GM23338 (cell line): ENCODE measurements at places on chromosomes 7 and 10.

DNA sequence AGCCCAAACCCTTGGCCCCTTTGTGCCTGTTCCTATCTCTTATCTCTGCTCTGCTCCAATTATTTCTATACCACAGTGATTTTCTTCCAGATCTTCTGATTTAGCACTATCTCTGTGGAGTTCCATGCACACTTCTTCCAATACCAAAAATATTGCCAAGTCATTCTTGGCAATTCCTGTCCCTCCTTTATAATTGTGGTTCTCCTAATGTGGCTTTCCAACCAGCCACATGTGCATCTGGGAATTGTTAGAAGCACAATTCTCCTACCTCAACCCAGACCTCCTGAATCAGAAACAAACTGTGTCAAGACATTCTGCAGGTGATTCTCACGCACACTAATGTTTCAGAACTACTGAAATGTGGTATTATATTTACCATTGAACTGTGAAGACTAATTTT lies 447.8 kb upstream of the IGFBP3 start:
- no peak for DNase-seq

DNA sequence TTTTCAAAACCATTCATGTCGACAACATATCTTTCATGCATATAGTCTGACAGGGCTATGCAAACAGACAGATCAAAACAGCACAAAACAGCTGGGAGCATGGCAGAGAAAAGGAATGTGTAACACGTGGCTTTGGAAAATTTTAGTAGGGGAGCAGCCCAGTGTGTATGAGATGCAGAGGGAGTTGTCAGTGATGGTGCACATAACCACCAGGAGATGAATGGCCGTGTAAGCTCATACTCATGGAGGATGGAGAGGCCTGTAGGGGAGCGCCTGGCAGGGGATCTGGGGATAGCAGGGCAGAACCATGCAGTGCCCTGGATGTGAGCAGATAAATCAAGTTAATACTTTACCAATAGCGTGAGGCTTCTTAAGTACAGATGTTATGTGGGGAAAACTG lies 45.7 kb downstream of the RHOBTB1 start:
- no peak for DNase-seq

- DNase-seq: no peak
Measured at GRCh38 chr10:7338469-7338868, 72.4 kb downstream of the SFMBT2 start.

GRCh38 chr7:47332681-47333553 lies 249.0 kb downstream of the TNS3 start:
- no peak for DNase-seq

DNA sequence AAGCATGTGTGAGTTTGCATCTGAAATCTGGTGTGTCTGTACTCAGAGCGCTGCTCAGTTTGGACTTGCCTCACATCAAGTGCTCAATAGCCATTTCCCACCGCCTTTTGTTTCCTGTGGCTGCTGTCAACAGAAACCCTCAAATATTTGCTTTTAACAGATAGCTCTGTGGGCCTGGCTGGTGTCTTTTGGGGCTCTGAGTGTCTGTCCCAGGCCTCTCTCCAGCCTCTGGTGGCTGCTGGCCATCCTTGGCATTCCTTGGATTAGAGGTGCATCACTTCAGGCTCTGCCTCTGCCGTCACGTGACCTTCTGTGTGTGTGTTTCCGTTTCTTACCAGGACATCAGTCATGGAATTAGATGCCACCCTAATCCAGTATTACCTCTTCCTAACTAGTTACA lies 9.3 kb downstream of the YKT6 start:
- no peak for DNase-seq
